ENCODE measurements at places on chromosomes 7 and 10. TPM values are rescaled to one million over a fixed set of nuclear protein-coding genes. Genes with fewer than 3 reads are reported as not detected.

Gene CAMK2B
- 0.63 TPM for total RNA-seq

Gene GPR15LG
- total RNA-seq = not detected

Gene ATG9B
- 1.2 TPM for total RNA-seq

Gene FAM237B
- total RNA-seq = not detected

Gene MMD2
- total RNA-seq = not detected

Gene CREB5
- 7.6 TPM for total RNA-seq

Gene CNTNAP2
- total RNA-seq = under 0.01 TPM

Gene CLDN4
- 0.26 TPM for total RNA-seq

Gene SLC39A12
- total RNA-seq = not detected

Gene CFAP46
- 0.20 TPM for total RNA-seq

Gene NUTM2A
- 0.46 TPM for total RNA-seq

All from smooth muscle cell of the pulmonary artery (primary cell).